Colonic mucosa (tissue), 4 donors: ENCODE measurements at places on chromosomes 2 and 18. TPM values are rescaled to one million over a fixed set of nuclear protein-coding genes. Genes with fewer than 3 reads are reported as not detected.

- no peak for DNase-seq
Measured at GRCh38 chr18:41973983-41974382, 18.9 kb downstream of the PIK3C3 start.

- no peak for DNase-seq
Measured at GRCh38 chr2:17583166-17583565, 42.7 kb downstream of the VSNL1 start.

DNA sequence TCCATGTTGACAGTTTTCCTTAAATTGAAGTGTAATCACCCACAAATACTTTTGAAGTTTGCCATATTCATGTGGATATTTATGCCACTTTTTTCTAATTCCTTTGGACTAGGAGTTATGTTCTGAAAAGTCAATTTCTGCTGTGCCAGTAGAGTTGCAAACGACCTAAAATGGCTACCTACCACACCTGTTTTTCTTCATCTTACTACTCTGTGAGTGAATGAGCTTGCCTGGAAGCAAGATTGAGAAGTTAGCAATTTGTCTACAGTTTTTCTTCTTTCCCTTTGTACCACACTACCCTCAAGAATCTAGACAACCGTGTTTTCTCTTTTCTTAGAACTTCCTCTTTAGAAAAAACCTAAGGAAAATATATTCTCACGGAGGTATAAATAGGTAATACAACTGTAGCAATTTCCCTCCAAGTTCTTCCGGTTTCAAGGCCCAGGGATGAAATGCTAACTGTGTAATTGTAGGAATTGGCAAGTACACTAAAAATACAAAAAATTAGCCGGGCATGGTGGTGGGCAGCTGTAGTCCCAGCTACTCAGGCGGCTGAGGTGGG, 7.3 kb upstream of the SLC39A10 start:
- DNase-seq: no peak

ST6GAL2 gene
- total RNA-seq: 1.7 TPM

CCDC148 gene
- total RNA-seq: 0.49 TPM

ARMC9 gene
- total RNA-seq: 9.8 TPM

GRB14 gene
- total RNA-seq: 1.7 TPM

MDH1B gene
- total RNA-seq: 0.37 TPM

DNA sequence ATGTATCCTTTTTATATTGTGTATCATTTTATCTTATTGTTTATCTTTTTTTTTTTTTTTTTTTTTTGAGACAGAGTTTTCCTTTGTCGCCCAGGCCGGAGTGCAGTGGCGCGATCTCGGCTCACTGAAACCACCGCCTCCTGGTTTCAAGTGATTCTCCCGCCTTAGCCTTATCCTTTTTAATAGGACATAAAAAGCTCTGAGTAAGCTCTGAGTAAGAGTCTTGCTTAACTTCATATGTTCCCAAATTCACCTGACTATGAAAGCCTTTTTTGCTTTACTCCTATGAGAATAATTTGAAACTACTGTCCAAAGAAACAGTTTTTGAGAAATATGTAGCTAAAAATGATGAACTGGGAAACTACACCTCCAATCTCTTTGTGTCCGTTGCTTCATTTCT, 525.5 kb downstream of the IRS1 start:
- DNase-seq: no peak

PROKR1 gene
- total RNA-seq: 0.08 TPM

VSNL1 gene
- 8.1 TPM for total RNA-seq

TEX44 gene
- not detected for total RNA-seq

CRACDL gene
- total RNA-seq: 22.3 TPM

DNA sequence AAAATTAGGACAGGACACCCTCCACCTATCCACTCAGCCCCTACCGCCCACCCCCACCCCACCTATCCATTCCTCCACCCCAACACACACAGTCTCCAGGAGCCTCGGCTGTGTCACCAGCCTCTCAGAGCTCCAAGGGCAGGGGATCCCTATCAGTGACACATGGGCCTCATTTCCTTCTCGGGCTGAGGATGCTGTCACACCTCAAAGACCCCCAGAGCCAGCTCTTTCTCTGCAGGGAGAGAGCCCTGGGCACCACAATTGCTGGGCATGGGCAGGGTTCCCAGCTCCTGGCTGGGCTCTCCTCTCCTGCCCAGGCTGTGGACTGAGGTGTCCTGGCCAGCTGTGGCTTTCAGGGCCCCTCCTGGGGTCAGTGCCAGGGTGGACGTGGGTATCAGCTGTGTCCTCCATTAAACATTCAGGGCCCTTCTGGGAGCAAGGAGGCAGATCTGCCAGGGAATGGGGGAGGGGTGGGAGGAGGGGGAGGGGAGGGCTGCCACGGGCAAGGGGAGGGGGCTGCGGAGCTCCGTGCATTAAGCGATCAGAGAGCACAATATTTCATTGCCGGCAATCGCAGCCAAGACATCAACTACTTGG, 14.3 kb upstream of the ECEL1 start:
- no peak for DNase-seq

GRCh38 chr2:177397481-177398289, 5.1 kb downstream of the AGPS start:
- DNase-seq: peak; percentile 35

GRCh38 chr2:45748239-45748638, 96.8 kb downstream of the PRKCE start:
- no peak for DNase-seq

TYW5 gene
- total RNA-seq: 8.1 TPM

DNA sequence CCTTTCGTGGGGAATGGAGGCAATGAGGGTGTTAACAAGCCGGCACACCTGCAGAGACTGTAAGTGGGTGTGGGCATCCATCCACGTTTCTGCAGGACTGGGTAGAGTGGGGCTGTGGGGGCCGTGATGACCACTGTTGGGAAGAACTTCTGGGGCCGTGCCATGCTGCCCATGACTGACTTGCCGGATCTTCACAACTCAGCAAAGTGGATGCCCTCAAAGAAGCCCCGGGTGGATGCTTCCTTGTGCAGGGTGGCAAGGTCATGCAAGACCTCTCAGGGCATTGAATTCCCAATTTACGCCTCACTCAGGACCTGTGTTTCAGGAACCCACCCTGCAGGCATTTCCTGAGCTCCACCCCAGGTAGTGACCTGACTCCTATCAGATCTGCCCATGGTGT, 143.5 kb upstream of the TPO start:
- no peak for DNase-seq

DNA sequence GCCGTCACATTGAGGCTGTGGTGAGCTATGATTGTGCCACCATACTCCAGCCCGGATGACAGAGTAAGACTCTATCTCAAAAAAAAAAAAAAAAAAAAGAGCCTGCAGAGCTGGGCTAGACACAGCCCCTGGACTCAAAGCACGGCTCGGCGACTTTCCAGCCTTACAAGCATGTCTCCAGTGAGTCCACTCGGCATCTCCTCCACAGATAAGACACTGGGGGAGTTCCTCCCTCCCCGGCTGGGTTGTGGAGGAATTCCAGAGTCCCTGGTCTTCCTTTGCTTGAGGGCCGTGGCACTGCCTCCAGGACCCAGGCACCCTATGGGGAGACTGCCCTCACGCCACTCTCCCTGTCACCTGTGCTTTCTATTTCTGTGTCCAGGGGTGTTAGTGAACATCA, 30.9 kb upstream of the RPL31 start:
- DNase-seq: no peak

- no peak for DNase-seq
Measured at GRCh38 chr2:170359466-170359865, 181.5 kb downstream of the MYO3B start.

GRCh38 chr2:162233197-162233596, 10.0 kb downstream of the FAP start:
- DNase-seq: no peak

CCDC85A gene
- total RNA-seq: 0.42 TPM

- DNase-seq: no peak
Measured at GRCh38 chr2:168663993-168664392, 138.4 kb upstream of the NOSTRIN start.

DNA sequence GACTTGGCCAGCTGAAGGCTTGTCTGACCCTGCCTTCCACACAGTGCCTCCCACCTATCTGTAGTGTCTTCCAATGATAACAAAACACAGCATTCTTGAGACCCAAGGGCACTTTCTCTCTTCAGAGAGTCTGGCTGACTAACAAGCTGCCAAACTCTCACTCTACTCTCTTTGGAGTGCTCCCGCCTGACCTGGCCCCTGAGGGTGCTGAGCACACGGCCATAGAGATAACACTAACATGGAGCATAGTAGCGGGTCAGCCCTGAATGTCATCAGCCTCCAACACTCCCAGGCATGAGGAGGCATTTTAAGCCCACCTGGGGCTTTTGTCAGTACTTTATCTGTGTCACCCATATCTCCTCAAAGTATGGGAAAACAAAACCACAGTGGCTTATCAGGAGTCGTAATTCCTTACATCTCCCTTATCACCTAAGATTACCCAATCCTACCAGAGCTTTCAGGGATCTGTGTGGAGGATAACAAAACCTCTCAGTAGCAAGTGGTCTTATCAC, 160.3 kb upstream of the TCF4 start:
- no peak for DNase-seq

DNA sequence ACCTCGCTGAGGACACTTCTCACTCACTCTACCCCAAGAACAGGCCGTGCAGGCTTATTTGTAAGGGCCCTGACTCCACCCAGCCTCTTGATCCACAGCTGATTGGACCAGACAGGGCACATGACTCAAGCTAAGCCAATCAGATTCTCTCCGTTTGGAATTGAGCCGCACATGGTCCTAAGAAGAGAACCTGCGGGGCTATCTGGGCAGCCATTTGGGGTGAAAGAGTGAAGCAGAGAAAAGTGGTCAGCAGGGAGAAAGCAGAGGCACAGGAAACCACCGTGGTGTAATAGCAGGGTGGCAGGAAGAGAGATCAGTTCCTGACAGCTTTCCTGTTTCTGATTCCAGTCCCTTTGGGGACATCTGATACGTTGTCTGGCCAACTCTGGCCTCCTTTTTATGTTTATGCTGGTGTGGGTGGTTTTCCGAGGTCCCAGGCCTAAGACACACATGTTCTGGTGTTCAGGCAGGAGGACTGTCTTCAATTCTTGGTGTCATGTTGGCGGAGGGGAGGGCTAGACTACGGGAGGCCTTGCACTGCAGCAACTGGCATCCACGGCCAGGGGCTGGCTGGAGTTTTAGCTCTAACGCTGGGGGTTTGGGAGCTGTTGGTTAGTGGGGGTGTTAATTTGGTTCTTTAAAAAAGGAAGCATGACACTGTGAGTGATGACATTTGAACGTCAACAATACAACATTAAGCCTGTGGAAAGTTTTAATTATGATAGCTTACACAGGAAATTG, 26.1 kb upstream of the SPTBN1 start:
- DNase-seq: no peak

RGPD8 gene
- 11.7 TPM for total RNA-seq

GRCh38 chr18:41501848-41502247, 453.2 kb upstream of the PIK3C3 start:
- no peak for DNase-seq

PCBP1 gene
- total RNA-seq: 401 TPM

GRCh38 chr18:67428158-67428557, 88.4 kb downstream of the DSEL start:
- DNase-seq: no peak

NFATC1 gene
- total RNA-seq: 1.6 TPM

RFX8 gene
- not detected for total RNA-seq

APOB gene
- 3.3 TPM for total RNA-seq

- peak; percentile 59 for DNase-seq
Measured at GRCh38 chr18:2846636-2847316, at the start of gene EMILIN2. Gene EMILIN2, plus strand, starts transcription at chr18:2847006. Its CDS starts 183 bp downstream, at chr18:2847189.

GRCh38 chr18:41449612-41450011, 505.4 kb upstream of the PIK3C3 start:
- DNase-seq: no peak

- DNase-seq: no peak
Measured at GRCh38 chr2:88180605-88181240, 10.6 kb downstream of the THNSL2 start.

SCN2A gene
- total RNA-seq: 0.05 TPM

DNA sequence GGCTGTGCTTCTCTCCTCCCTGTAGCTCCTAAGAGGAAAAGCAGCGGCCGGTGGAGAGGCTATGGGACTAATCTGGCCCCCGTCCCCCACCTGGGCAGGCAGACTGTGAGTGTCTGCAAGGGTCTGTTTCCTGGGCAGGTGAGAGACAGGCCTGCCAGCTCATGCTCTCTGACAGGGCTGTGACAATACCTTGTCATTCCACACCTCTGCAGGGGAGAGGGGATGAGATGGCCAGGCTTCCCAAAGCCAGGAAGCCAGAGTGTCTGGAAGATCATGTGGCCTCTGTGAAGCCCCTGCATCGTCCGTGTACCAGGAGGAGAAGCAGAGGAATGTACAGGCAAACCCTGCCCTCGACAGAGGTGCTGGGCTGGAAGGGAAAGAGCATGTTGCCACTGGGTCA, 142.5 kb upstream of the GATA6 start:
- DNase-seq: no peak

DNA sequence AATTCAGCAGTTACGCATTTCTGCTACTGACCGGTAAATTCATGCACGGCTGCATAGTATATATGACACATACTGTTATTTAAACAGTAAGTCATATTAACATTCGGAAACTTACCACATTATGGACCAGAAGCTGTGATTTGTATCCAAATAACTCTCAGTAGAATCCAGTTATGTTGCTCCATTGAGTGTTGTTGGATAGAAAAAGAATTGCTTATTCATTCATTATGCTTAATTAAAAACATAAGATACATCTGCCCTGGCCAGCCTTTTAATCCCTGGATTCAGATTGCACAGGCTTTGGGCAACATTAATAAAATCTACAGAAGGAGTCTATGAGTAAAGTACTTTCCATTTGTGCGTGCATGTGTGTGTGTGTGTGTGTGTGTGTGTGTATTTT, 111.3 kb downstream of the CPS1 start:
- DNase-seq: no peak

TMEM178A gene
- 0.49 TPM for total RNA-seq

DNA sequence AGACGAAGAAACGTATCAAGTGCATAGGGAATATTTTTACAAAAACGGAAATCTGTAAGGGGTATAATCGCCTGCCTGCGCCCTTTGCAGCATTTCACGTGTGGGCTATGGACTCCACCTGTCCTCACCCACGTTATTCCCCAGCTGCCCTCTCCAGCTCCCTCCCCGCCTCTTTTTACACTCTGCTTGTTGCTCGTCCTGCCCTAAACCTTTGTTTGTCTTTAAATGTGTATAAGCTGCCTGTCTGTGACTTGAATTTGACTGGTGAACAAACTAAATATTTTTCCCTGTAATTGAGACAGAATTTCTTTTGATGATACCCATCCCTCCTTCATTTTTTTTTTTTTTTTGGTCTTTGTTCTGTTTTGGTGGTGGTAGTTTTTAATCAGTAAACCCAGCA, 169.4 kb upstream of the SIX3 start:
- DNase-seq: peak; percentile 23

- DNase-seq: peak; percentile 14
Measured at GRCh38 chr2:71922499-71923142, 225.0 kb downstream of the CYP26B1 start.

GRCh38 chr2:205713086-205713485, 30.8 kb downstream of the NRP2 start:
- no peak for DNase-seq

SPAG16 gene
- 18.6 TPM for total RNA-seq

GRCh38 chr2:118077636-118078247, 10.5 kb upstream of the INSIG2 start:
- no peak for DNase-seq

- DNase-seq: peak; percentile 69
Measured at GRCh38 chr18:48781163-48781987, 169.4 kb downstream of the SMAD7 start.
